ELR (cell line): ENCODE measurements at places on chromosomes 11 and 22.

DNA sequence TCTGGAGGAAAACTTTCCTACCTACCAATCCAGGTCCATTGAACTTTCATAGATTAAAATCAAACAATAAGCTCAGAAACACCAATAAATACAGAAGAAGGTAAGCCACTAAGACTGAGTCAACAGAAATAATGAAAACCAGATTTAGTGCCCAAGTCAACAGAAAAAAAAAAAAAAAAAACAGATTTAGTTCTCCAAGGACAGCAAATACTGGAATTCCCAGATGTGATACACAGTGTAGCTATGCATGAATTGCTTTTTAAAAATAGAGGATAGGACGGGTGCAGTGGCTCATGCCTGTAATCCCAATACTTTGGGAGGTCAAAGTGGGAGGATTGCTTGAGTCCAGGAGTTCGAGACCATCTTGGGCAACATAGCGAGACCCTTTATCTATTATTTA lies 15.7 kb downstream of the DMC1 start:
- DNase-seq, result peak; percentile 44

DNA sequence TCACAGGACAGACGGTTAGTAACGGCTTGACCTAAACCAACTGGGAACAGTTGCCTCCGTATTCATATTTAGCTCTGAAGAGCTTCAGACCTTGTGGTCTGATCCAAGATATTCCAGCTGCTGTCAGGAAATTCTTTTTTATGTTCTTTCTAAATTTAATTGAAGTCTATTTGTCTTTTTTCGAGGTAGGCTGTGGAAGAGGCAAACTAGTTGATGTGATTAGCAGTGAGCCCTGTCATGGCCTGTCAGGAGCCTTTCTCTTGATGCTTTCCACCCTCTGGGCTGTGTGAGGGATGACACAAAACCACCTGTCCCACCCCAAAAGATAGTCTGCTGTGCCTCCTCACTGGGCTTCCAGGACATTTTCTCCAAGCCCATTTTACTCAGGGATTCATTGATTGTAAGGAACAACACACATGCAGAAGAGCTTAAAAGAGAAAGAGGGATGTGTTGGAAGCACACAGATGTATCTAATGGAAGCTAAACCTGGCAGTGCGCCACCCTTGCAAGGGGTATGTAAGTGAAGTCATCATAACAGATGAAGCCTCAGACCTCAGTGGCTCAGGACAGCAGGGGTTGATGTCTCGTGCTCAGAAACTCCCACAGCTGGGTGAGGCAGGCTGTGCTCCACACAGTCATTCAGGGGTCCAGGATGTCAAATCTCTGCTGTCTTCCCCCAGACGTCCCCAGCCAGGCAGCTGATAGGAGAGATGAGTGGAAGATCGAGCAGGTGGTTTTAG lies 170.0 kb downstream of the NCAM1 start:
- DNase-seq, result no peak

DNA sequence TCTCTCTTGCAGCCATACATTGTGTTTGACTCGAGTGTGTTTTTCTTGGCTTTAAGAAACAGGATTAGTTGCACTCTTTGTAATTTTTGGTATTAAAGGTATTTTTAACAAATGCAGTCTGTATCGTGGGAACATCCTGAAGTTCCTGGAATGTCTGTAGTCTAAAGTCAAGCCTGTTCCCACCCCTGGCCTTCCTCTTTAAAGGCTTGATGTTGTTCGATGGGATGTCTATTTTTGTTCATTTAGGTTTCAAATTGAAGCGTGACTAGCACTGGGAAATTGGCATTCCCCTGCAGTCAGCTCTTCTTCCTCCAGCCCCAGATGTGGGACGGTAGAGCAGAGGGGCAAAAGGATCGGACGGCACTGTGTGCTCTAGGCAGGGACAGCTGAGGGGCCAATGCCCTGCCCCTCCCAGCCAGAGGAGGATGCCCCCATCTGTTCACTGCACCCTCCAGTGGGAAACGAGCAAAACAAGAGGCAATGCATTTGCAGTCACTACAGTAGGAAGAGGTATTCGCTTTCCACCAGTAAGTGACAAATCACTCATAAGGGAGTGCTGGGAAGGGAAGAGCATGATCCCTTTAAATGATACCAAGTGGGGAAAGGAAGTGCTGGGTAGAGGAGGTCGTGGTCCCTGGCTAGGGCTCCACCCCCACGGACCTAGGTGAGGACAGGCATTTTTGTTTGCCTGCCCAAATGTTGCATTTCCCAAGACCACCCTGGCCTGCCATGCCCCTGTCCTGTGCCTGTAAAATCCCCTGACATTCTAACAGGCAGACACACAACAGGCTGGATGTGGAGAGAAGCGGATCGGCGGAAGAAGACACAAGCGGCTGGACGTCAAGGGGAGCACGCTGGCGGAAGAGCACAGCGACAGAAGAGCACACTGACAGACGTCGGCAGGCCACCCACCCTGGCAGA lies 47.4 kb upstream of the SEPTIN5 start:
- DNase-seq, result no peak

GRCh38 chr22:41540006-41540315 lies 4.3 kb downstream of the POLR3H start:
- DNase-seq, result no peak

DNA sequence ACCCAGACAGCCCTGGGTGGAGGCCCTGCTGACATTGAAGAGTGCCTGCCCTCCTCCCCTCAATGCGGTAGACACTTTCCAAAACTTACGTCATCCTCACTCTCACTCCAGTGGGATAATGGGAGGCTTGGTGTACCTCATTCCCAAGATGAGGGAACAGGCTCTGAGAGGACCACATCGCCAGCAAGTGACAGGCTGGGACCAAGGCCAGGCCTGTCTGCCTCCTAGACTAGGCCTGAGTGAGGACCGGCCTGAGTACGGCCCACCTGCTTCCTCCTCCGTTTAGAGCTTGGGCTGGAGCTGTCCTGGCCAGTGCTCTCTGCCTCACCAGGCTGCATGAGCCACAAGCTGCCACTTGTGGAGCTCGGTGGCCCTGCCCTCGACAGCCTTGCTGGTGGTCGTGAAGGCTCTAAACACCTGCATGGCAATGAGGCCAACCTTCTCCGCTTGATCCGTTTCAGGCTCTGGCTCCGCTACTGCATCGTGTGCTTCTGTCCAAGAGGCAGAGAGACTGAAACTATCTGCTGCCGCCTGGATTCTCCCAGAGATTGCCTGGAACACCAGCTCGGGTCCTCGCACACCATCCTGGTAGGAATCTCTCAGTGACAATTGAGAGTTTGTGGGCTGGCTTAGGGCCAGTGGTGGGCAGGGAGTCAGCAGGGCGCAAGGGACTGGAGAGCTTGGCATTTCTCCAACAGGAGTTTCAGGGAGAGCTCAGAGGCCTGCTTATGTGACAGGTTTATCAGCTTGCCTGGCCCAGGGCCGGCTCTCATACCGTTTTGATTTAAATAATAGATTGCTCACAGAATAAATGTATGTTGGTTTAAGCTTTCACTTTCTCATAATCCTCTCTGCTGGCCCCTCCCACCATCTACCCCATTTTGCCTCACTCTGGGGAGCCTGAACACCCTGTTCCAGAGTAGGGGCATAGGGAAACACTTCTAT lies 9.4 kb downstream of the LRRC75B start:
- DNase-seq, result no peak

DNA sequence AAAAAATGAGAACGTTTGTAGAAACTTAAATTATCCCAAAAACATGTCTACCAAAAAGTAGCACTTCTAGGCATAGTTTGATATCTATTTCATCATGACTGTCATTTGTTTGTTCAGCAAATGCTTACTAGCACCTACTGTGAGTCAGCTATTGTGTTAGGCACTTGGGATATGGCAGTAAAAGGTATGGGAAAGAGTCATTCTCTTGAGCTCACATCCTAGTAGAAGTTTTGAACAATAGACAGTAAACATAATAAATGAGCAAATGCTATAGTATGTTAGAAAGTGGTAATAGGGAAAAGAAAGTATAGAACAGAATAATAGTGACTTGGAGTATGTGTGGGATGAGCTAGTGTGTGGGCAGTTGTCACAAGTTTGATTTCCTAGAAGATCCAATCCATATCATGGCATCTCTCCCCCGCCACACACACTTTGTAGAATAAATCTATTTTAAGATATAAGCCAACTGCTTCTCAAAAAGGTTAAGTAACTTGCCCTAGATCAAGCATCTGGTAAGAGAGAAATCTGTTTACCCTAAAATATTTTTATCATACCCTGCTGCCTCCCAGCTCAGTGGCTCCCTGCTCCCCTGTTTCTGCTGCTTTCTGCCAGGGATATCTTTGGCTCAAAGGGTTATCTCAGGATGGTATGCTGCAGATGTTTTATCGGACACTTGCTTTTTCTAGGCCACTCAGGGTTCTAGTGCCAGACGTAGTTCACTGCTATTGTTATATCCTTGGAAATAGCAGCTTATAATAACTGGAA lies 129.7 kb downstream of the NCAM1 start:
- no peak for DNase-seq

GRCh38 chr11:124499711-124500110 lies 43.7 kb downstream of the OR8B12 start:
- DNase-seq, result no peak

DNA sequence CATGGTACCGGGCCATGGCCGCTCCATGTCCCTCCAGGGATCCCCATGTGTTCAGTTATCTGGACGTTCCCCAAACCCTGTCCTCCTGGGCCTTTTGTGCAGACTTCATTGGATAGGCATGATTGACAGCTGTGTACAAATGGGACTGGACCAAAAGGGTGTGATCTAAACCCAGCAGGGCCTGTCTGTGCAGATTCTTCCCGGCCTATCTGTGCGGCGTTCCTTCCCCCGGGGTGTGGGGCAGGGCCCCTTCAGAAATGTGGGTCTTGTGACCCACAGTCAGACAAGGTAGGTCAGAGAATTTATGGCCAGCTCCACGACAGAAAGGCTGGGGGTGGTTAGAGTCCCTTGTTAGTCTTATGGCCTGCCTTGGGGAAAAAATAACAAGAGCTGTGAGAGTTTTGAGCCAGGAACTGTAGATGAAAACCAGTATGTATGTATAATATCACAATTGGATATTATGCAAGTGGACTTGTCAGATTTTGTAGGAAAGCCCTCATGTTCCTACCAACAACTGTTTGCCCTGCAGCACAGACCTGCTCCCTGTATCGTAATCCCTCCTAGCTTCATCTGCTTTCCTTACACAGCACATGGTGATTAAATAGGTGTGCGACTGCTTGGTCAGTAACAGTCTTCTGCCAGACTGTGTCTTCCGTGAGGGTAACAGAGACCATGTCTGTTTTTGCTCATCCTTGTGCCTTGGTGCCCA lies 31.7 kb downstream of the AP2A2 start:
- DNase-seq, result no peak

GRCh38 chr22:45210991-45211390 lies 29.7 kb downstream of the KIAA0930 start:
- no peak for DNase-seq

GRCh38 chr22:25658633-25659032 lies 83.4 kb upstream of the MYO18B start:
- DNase-seq, result no peak

- peak; percentile 62 for DNase-seq
Measured at GRCh38 chr11:118928870-118929500, 3.3 kb upstream of the BCL9L start.

GRCh38 chr11:16612566-16613261 lies 125.7 kb upstream of the C11orf58 start:
- DNase-seq, result no peak

GRCh38 chr11:47254386-47254785 lies 3.4 kb upstream of the NR1H3 start:
- no peak for DNase-seq

DNA sequence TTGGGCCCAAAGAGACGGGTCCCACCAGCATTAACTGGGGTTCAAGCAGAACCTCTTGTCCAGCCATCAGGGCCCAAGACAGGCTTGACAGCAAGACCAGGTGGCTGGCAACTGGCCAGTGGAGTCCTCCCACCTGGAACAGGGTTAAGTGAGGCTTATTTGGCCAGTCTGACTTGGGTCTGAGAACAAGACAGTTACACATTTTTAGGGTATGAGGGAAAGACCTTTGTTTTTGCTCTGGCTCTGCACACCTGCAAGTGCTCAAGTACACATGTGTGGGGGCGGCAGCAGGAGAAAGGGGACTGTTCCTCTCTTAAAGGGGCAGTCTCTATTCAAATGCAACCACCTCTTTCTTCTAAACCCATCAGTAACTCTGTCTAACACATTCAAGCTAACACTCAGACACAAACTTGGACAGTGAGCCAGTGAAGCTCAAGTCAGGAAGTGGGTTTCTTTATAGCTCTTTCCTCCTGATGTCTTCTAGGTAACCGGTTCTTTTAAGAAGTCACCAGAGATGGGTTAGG lies 116.2 kb downstream of the ETS1 start:
- no peak for DNase-seq

- peak; percentile 45 for DNase-seq
Measured at GRCh38 chr11:104275992-104276391, 112.0 kb upstream of the PDGFD start.

GRCh38 chr11:114819028-114819427 lies 140.7 kb downstream of the NXPE2 start:
- DNase-seq, result no peak

DNA sequence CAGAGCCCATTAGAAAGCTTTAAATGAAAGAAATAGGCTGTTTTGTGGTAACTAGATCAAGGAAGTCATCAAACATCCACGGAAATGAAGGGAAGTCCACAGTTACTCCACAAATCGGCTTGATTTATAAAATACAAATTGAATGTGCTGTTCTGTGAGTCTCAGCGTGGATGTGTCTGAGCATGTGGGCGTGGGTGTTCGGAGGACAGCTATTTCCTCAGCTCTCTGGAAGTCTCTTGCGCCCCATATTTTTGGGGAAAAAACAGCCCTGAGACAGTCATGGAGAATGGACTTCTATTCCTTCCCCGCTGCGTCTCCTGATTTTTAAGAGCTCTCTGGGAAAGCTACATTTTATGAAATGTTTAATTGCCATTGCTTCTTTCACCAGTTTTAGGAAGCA lies 144.4 kb downstream of the EFCAB6 start:
- DNase-seq, result no peak

DNA sequence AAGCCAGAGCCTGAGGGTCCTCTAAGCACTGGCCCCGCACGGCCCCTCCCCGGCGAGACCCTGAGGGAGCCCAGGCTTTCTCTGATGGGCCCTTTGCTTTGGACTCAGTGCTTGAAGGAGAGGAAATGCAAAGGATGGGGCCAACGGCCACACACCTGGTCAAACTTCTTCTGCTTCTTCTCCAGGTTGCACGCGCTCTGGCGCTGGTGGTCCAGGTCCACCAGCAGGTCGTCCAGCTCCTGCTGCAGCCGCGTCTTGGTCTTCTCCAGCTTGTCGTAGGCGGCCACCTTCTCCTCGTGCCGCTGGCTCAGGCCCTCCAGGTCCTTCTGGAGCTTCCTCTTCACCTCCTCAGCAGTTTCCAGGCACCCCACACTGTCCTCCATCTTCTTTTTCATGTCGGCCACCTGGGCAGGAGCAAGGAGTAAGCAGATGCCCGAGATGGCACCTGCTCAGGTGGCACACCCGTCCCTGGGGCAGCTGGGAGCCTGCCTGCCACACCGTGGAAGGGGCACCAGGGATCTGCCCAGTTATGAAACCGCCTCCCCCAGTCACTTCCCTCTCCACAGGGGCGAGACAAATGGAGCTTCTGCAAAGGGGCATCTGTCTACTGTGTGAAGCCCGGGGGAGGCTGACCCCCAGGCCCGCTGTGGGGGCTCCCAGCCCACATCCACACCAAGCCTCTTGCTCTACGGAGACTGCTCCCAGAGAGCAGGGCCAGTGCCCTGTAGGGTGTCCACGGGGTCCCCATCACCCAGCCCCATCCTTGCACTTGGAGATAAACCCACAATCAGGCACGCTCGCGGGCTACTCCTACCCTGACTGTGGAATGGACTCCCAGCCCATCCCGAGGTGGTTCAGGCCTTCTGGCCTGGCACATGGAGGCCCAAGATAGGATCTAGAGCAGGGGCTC lies 39.2 kb downstream of the APOL1 start:
- no peak for DNase-seq
